ENCODE measurements at places on chromosomes 12 and 14.
A peak's percentile ranks its signal among the peaks of the same experiment; 100 is the strongest.

GRCh38 chr14:101454229-101454628 lies 107.1 kb upstream of the DIO3 start:
- no peak for DNase-seq

DNA sequence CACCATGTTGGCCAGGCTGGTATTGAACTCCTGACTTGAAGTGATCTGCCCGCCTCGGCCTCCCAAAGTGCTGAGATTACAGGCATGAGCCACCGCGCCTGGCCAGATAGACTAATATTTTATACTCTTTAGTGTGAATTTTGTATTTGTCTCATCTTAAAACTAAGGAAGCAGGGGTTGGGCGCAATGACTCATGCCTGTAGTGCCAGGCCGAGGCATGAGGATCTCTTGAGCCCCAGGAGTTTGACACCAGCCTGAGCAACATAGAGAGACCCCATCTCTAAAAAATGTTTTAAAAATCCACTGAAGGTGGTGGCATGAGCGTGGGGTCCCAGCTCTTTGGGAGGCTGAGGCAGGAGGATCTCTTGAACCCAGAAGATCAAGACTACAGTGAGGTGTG lies 9.0 kb downstream of the DYNC1H1 start:
- DNase-seq: no peak

DNA sequence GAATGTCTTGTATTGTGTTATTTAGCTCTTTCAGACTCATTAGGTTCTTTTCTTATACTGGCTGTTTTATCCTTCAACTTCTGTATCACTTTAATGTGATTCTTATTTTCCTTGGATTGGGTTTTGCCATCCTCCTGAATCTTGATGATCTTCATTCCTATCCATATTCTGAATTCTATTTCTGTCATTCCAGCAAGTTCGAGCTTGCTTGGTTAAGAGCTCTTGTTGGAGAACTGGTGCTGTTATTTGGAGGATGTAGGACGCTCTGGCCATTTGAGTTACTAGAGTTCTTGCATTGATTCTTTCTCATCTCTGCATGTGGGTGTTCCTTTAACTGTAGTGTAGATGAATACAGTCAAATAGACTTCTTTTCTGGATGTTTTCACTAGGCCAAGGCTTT lies 142.3 kb upstream of the SLC38A2 start:
- no peak for DNase-seq

GRCh38 chr12:99767809-99768208 lies 120.3 kb downstream of the GARIN6 start:
- no peak for DNase-seq

GRCh38 chr12:127667131-127667685 lies 599.8 kb upstream of the TMEM132C start:
- no peak for DNase-seq

GRCh38 chr12:47745485-47746041 lies 13.1 kb downstream of the RAPGEF3 start:
- no peak for DNase-seq

GRCh38 chr12:43307126-43307525 lies 244.9 kb downstream of the ADAMTS20 start:
- no peak for DNase-seq

DNA sequence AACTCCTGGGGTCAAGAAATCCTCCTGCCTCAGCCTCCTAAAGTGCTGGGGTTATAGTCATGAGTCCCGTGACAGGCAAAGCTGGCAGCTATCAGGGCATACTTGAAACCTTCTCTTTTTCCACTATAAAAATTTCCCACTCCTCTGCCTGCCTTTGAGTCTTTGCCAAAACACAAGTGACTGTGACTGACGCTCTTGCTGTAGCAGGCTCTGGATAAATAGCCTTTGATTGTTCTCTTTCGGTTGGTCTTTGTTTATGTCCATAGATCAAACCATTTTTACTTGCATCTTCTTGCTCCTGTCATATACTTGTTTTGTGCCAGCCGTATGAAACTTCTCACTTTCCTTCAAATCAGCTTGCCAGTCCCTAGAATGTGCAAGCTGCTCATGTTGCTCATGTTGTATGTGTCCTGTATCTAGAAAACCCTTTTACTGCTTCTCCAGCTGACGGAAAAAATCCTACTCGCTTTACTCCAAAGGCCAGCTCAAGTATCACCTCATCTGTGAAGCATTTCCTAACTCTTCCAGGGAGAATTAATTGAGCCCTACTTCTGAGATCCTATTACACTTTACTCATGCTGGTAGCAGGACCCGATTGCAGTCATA lies 73.1 kb downstream of the RESF1 start:
- no peak for DNase-seq

DNA sequence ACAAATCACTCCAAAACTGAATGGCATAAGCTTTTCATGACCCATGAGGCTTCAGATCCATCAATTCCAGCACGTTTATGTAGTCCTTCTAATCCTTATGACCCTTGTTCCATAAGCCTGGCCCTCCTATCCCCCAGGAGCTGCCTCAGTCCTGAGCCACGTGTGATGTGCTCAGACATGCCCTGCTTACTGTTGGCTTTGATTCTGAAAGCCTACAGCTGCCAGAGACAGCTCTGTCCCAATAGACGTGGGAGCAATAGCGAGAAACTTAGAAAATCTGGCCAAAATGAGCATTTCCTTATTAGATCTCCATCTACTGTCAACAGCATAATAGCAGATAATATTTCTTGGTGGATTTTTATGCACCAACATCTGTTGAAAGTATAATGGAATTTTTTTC lies 33.2 kb downstream of the DUSP6 start:
- no peak for DNase-seq

GRCh38 chr14:29926701-29927375 lies 809 bp downstream of the PRKD1 start:
- peak; percentile 56 for DNase-seq

Data from Caki2 (cell line).